Testis (tissue), 5 donors: ENCODE measurements at places on chromosomes 7 and 10.

GRCh38 chr7:23106823-23107663 lies 1.5 kb downstream of the KLHL7 start:
- no peak for DNase-seq

- no peak for DNase-seq
These were observed 1.1 kb downstream of the ARHGAP12 start for GRCh38 chr10:31927565-31927883.

DNA sequence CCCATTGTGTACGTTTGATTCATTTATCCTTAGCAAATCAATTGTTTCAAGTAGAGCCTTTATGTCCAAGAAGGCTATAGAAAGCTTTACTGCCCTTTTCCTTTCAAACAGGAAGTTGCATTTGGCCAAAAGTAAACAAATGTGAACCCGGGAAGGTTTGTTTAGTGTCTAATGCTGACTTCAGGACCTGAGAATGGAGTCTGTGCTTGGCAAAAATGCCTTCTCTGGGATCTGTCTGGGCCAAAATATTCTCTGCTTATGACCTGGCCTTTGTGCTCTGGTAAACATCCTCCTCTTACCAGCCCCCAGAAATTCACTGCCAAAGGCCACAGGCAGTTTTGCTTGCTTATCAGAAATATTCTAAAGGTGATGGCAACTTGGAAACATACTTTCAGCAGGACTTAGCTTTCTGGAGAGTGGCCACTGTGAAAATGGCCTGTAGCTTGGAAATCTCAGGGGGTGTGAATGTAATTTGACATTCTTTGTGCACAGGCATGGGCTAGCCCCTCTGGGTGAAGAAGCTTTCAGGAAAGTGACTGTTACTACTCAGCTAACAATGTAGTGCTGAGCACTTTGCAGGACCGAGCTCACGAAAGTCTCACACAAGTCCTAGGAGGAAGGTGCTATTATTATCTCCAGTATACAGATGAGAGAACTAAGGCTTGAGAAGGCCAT lies 199.5 kb downstream of the PTEN start:
- no peak for DNase-seq

- DNase-seq = no peak
These were observed 116.4 kb downstream of the C10orf105 start for GRCh38 chr10:71603150-71603549.
